ENCODE measurements at places on chromosomes 3 and 15.

GRCh38 chr3:177320765-177321247, 123.5 kb upstream of the TBL1XR1 start:
- DNase-seq = no peak

GRCh38 chr3:52286777-52287110, 884 bp upstream of the GLYCTK start:
- DNase-seq = no peak

DNA sequence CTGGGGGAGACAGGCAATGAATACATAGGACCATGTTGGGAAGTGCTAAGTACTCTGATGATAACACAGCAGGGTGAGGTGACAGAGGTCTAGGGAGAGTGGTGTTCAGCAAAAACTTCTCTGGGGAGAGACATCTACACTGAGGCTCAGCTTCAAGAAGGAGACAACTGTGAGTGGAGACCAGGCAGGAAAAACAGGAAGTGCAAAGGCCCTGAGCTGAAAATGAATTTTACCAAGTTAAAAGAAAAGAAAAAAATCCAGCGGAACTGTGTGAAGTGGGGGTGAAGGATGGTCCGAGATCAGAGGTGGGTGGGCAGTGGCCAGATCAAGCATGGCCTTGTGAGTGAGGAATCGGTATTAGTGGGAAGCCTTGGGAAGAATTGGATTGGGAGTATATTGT, 110.1 kb upstream of the CLSTN2 start:
- no peak for DNase-seq

DNA sequence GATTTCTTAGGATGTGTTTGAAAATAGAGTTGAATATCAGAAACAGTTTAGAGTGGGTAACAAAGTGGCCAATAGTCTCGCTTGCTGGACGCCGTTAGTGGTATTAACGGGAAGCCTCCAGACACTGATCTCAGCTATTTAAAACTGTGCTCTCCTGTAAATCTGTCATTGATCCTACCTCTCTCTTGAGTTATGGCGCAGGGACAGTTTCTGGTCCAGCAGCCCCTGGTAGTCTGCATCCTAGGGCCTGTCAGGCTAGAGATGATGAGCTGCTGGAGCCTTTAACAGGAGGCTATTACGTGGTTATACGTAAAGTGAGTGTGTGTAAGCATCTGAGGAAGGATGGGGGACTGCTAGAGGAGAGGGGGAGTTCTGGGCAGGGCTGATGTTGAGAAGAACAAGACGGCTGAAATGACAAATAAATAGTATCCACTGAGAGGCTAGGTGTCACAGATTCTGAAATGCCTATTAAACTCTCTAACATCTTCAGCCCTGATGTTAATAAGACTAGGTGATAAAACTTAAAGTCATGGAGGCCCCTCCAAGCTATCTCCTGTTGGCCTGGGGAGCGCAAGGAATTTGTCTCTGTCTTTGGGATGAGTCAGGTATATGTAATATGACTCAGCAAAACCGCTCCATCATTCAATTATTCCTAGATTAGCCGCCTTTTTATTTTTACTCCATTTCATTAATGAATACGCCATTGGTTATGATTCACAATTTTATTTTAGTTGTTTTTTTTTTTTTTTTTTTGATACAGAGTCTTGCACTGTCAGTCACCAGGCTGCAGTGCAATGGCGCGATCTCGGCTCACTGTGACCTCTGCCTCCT, 155.7 kb downstream of the GREM1 start:
- DNase-seq = no peak

GRCh38 chr3:152817400-152817799, 17.5 kb upstream of the P2RY1 start:
- DNase-seq = no peak

- DNase-seq = no peak
Measured at GRCh38 chr3:40229963-40230362, 79.5 kb upstream of the EIF1B start.

DNA sequence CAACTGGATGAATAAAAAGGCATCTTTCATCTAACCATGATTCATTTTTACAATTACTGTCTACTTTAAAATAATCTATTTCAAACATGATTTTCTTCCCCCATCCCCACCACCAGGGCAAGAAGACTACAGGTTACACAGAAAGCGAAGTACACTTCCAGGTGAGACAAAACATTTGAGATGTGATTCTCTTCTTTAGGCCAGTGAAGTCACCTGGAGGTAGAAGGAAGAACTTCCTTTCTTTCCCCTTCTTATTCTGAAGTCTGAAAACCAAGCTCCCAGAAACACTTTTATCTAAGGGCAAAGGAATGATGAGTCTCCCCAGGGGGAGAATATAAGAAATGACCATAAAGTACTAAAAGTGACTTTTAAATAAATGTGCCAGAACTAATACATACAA, 36.7 kb downstream of the SHQ1 start:
- DNase-seq = no peak
